Stomach (tissue), 19 donors: ENCODE measurements at places on chromosomes 3 and 15. TPM values are rescaled to one million over a fixed set of nuclear protein-coding genes. Genes with fewer than 3 reads are reported as not detected.
A peak's percentile ranks its signal among the peaks of the same experiment; 100 is the strongest.

The DLL4 gene
- total RNA-seq: 1.8 TPM

DNA sequence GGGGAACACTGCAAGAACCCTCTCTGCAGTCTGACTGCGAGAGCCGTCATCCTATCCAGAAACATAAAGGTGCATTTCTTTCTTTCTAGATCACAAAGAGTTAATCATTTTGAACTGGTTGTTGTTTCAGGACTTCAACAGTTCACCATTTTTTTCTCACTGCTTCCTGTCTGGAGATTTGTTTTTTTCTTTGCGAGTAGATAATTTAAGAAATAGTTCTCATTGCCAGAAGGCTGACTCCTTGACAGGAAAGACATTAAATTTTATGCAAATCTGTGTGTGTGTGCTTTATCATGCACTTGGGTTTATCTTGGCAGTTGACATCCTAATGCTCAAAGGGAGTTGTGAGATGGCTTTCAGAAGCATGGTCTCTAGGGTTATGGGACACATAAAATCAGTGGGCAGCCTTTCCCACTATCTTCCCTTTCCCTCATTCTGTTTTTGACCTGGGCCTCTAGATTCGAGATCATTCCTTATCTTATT is 123.5 kb upstream of the TBL1XR1 start:
- no peaks in the 10 kb centered on the region for H3K27me3 ChIP-seq
- H3K27ac ChIP-seq: no peak overlapping the region
- no peak overlapping the region for H3K4me3 ChIP-seq
- peak; percentile 29 for DNase-seq

DNA sequence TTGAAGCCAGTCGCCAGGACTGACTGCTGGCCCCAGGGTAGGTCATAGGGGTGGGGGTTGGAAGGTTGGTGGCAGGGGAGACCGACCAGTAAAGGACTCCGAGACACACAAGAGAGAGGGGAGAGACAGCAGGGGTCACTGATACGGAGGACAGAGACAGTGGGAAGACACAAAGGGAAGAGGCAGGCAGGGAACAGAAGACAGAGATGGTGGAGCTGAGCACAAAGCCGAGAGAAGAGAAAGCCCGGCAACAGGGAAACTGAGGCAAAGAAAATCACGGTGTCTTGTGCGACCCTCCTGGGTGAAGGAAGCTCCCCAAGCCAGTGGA is 510 bp downstream of the RASL12 start:
- peaks cover 59% of the 10 kb centered on the region for H3K4me1 ChIP-seq
- H3K36me3 ChIP-seq: no peaks in the 10 kb centered on the region
- no peak for DNase-seq
- H3K27me3 ChIP-seq: peaks cover 4% of the 10 kb centered on the region

DNA sequence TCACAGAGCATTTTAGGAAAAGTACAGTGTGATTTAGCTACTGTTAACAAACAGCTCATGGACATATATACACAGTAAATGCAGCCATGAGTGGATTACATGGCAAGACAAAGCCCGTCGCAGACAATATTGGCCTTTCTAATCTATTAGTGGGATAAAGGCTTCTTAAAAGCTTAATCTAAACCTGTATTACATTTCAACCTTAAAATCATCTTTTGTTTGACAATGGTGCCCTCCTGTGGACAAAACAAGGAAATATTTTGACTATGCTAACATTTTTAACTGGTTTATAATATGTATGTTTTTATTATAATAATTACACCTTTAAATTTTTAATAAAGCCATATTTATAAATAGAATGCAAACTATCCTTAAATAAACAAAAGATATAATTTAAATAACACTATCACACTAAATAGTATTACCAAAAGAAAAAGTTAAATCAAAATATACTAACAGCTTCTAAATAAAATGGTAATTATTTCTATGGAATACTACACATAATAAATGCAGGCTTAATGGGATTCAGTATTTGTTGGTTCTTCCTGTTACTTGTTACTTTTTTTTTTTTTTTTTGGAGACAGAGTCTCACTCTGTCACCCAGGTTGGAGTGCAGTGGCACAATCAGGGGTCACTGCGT is 38.6 kb downstream of the TAFA4 start:
- H3K4me3 ChIP-seq: no peak overlapping the region
- H3K27me3 ChIP-seq: no peaks in the 10 kb centered on the region
- no peak overlapping the region for H3K27ac ChIP-seq
- H3K36me3 ChIP-seq: no peaks in the 10 kb centered on the region
- H3K4me1 ChIP-seq: peaks cover 3% of the 10 kb centered on the region
- peak; percentile 72 for DNase-seq

DNA sequence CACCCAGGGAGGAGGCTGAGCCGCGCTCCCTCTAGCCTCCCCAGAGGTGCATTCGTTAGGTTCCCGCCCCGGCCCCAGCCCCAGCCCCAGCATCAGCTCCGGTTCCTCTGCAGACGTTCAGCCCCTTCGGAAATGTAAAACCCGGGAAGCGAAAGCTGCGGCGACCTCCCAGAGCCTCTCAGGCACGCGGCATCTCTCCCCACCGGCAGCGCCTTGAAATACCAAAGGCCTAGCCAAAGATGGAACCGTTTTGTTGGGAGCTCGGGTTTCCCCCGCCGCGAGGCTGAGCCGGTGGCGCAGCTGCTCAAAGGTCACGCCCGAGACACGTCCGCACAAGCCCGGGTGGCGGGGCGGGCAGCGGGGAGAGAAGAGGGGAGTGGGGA is 77.8 kb upstream of the HES1 start:
- H3K36me3 ChIP-seq: no peaks in the 10 kb centered on the region
- H3K27ac ChIP-seq: no peak overlapping the region
- H3K27me3 ChIP-seq: no peaks in the 10 kb centered on the region

DNA sequence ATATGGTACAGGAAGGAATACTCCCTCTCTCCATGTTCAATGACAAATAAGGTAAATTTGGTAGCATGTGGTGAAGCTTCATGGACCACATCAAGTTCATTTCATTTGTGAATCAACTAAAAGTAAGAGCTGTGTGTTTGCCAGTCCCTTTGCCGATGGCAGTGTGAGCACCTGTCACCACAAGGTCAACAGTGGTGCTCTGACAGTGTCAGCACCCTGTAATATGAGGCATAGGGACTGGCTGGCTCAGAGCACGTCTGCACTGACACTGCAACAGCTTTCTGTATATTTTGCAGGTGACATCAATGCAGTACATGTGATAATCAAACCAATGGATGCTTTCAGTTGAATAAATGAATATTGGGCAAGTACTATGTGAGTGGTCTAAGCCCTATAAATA is 852.4 kb downstream of the TUSC7 start:
- H3K4me1 ChIP-seq: no peaks in the 10 kb centered on the region
- H3K4me3 ChIP-seq: no peak overlapping the region
- no peak overlapping the region for H3K27ac ChIP-seq
- H3K27me3 ChIP-seq: no peaks in the 10 kb centered on the region

DNA sequence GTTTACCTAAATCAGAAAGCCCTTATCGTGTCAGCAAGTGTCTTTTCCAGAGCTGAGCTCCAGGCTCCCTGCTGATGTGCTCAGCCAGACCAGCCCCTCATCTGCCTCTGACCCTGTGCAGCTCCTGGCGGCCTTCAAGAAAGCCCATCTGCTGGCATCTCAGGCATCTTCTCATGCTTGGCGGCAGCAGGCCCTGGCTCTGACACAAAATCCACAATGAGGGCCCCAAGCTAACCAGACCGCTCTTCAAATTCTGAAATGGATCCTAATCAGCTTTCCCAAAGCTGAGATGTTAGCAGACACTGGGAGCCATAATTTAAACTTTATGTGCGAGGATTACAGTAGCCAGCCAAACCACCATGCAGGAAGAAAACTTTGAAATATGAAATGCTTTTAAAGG is 50.8 kb upstream of the CTDSPL start:
- H3K4me1 ChIP-seq: peaks cover 16% of the 10 kb centered on the region
- no peak for DNase-seq
- H3K27me3 ChIP-seq: no peaks in the 10 kb centered on the region
- H3K4me3 ChIP-seq: no peak overlapping the region
- H3K36me3 ChIP-seq: peaks cover 4% of the 10 kb centered on the region

The OR5K1 gene
- total RNA-seq: not detected

GRCh38 chr3:45026038-45026437 is at the start of gene CLEC3B:
Gene CLEC3B, plus strand, starts transcription at chr3:45026303. Its CDS starts 60 bp downstream, at chr3:45026363.
- peaks cover 17% of the 10 kb centered on the region for H3K4me1 ChIP-seq
- no peaks in the 10 kb centered on the region for H3K27me3 ChIP-seq
- DNase-seq: no peak
- no peaks in the 10 kb centered on the region for H3K36me3 ChIP-seq
- H3K27ac ChIP-seq: peak within 1 kb of the TSS; percentile 44
- peak within 1 kb of the TSS; percentile 22 for H3K4me3 ChIP-seq

DNA sequence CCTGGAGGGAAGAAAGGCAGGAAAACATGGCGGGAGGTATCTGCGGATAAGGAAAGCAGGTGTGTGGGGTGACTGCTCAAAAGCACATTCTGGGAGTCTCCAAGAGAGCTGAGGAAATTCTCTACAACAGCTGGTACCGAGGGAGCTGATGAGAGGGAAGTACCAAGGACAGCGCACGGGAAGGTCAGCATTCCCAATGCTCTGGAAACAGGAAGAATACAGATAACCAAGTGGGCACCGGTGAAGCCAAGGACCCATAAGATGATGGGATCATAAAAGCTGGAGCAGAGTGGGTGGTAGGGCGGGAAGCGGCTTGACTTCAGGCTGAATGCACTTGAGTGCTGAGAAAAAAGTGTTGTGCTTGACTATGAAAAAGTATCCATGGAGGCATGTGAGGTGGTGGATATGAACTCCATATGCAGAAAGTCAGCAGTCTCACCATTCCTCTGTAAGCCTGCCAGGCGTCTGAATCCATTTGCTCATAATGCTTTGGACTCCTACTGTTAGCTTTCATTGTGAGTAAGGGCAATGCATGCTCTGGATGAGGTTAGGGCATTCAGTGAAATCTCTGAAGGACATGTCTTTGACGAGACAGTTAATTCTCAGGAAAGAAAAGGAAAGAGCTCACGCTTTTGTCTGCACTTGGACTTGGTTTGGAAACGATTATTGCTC is 215.5 kb downstream of the NR1D2 start:
- H3K4me3 ChIP-seq: no peak overlapping the region
- H3K4me1 ChIP-seq: no peaks in the 10 kb centered on the region
- no peaks in the 10 kb centered on the region for H3K36me3 ChIP-seq

GRCh38 chr3:87145553-87145952 is 81.6 kb upstream of the CHMP2B start:
- no peaks in the 10 kb centered on the region for H3K4me1 ChIP-seq
- H3K27me3 ChIP-seq: no peaks in the 10 kb centered on the region
- no peaks in the 10 kb centered on the region for H3K36me3 ChIP-seq
- H3K27ac ChIP-seq: no peak overlapping the region

GRCh38 chr3:116691041-116691440 is 18.5 kb upstream of the TUSC7 start:
- no peak for DNase-seq
- H3K27ac ChIP-seq: no peak overlapping the region
- no peaks in the 10 kb centered on the region for H3K27me3 ChIP-seq
- no peaks in the 10 kb centered on the region for H3K4me1 ChIP-seq
- no peak overlapping the region for H3K4me3 ChIP-seq

DNA sequence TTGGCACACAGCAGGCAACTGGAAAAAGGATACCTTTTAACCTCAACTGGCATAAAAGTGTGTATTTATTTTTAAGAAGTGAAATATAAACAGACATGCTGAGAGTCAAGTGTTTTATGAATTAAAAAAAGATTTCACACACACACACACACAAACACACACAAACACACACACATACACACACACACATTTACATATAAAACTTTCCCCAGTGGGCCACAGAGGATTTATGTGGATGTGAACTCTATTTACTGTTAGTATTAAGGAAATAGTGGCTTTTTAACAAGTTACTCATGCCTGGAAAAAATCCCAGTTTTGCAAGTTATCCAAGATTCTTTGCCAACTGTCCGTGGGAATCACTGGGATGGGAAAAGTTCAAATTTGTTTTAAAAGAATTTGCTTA is 725.9 kb upstream of the NR2F2 start:
- no peak overlapping the region for H3K4me3 ChIP-seq
- DNase-seq: no peak
- H3K36me3 ChIP-seq: no peaks in the 10 kb centered on the region
- no peaks in the 10 kb centered on the region for H3K27me3 ChIP-seq
- H3K27ac ChIP-seq: no peak overlapping the region
- peaks cover 19% of the 10 kb centered on the region for H3K4me1 ChIP-seq

The ARHGEF3 gene
- total RNA-seq: 15.6 TPM

DNA sequence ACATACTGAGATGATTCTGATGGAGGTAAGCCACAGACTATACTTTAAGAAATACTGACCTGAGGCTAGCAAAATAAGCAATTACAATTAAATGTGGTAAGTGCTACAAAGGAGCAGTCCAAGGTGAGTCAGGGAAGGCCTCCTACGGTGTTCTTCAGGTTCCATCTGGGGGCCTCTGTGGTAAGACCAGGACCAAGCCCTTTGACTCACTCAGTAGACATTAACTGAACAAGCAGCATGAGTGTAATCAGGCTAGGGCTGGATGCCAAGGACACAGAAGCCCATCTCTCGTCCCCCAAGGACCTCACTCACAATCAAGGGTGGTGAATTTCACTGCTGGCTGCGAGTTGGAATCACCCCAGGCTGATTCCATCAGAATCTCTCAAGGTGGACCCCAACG is 37.3 kb downstream of the DZIP1L start:
- H3K27ac ChIP-seq: no peak overlapping the region
- peaks cover 8% of the 10 kb centered on the region for H3K4me1 ChIP-seq
- no peaks in the 10 kb centered on the region for H3K27me3 ChIP-seq
- DNase-seq: no peak
- H3K4me3 ChIP-seq: no peak overlapping the region
- H3K36me3 ChIP-seq: peaks cover 67% of the 10 kb centered on the region

- H3K27me3 ChIP-seq: no peaks in the 10 kb centered on the region
- H3K27ac ChIP-seq: no peak overlapping the region
- H3K36me3 ChIP-seq: no peaks in the 10 kb centered on the region
- H3K4me1 ChIP-seq: no peaks in the 10 kb centered on the region
- no peak overlapping the region for H3K4me3 ChIP-seq
- no peak for DNase-seq
Measured at GRCh38 chr3:79255702-79256101, 512.1 kb downstream of the ROBO1 start.

GRCh38 chr3:136637176-136637575 is 115.0 kb downstream of the STAG1 start:
- no peaks in the 10 kb centered on the region for H3K27me3 ChIP-seq
- DNase-seq: no peak
- H3K27ac ChIP-seq: no peak overlapping the region
